Renal cortex interstitium (tissue), 15 donors: ENCODE measurements at places on chromosomes 3 and 15. TPM values are rescaled to one million over a fixed set of nuclear protein-coding genes. Genes with fewer than 3 reads are reported as not detected.

DNA sequence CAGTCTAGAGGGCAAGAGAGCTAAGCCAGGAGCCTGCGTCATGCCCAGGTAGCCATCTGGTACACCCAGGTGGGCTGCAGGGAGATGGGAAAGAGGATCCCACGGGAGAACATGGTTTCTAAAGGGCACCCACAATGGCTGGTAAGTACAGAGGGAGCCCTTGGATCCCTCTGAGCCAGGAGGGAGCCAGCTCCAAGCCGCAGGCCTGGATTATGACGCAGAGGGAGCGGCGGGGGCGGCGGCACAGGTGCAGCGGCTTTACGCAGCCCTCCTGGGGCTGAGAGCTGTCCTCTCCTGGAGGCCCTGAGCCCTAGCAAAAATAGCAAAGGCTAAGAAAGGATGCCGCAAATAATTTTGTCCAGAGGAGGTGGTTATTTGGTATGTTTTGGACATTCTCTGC lies 2.8 kb downstream of the CAV3 start:
- DNase-seq: no peak

DNA sequence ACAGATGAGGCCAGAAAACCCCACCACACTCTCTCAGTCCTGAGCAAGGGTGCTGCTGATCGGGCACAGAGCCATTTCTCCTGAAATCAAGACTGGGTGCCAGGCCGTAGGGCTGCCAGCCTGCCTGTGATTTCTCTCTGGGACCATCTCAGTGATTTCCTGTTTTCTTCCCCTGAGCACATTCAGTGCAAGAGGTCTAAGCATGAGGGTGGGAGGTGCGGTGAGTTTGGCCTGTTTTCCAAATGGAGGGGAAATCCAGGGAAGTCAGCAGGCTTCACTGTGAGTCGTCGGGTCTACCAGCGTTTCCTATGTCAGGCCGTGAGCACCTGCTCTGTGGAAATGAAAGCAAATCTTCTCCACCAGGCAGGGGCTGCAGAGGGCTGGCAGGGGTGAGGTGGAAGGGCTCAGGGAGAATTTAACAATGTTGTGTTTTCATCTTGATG lies 82.3 kb downstream of the ST6GAL1 start:
- DNase-seq: no peak

GRCh38 chr3:123755501-123755900 lies 128.6 kb downstream of the MYLK start:
- no peak for DNase-seq

GRCh38 chr15:66923438-66923881 lies 141.9 kb upstream of the SMAD3 start:
- no peak for DNase-seq

DNA sequence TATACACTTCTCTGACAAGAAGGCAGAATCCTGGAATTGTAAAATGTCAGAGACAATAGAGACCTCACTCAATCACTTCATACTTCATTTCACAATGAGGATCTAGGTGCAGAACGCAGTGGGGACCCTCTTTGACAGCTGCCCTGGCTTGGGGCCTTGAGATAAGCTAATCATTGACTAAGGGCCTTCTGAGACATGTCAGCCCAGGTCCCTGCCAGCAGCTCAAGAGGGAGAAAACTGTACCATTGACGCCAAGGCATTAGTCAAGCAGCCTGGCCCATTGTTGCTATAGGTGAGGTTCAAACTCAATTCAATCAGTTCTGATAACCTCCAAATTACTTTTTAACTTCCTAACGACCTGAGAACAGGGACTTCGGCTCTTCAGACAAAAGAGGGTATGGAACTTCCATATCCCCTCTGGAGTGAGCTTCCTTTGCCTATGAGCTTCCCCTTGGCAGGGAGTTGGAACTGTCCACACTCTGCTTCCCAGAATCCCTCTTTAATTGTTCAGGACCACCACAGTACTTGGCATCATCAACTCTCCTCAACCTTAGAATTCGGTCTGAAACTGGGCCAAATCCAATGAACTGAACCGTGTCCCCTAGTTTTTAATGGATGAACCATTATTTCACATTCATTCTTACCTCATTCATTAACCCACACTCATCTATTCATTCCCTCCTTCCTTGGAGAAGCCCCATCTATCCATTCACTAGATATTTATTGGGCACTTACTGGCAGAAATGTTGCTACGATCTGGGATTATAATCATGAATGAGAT lies 1.5 kb upstream of the CYP8B1 start:
- DNase-seq: no peak

DNA sequence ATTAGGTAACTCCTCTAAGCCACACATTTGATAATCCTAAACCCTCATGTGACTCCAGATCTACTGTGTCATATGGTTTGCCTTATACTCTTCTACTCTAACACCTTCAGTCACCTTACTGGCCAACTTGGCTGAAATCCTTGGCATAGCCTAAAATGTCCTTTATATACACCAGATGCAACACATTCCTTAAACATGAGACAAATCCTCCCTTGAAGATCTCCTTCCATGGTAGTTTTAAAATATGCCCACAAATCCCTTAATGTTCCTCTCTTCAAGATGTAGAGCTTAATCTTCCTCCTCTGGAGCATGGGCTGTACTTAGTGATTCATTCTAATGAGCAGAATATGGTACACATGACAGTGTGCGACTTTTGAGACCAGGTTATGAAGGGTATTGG lies 238.9 kb downstream of the SUCLG2 start:
- no peak for DNase-seq

DNA sequence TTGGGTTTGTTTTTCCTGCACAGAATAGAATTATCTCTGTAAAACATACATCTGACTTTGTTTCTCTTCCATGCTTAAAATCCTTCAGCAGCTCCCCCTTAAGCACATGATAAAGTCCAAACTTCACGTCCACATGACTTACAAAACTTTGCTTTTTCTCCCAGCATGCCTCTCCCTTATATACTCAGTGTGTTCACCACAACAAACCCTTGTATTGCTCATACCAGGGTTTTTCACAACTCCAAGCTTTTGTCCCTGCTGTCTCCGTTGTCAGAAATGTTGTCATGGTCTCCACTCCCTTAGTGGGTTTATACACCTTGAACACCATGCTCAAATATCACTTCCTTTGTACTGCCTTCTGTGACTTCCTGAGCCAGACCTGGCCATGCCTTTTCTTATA lies 91.1 kb upstream of the MITF start:
- no peak for DNase-seq

DNA sequence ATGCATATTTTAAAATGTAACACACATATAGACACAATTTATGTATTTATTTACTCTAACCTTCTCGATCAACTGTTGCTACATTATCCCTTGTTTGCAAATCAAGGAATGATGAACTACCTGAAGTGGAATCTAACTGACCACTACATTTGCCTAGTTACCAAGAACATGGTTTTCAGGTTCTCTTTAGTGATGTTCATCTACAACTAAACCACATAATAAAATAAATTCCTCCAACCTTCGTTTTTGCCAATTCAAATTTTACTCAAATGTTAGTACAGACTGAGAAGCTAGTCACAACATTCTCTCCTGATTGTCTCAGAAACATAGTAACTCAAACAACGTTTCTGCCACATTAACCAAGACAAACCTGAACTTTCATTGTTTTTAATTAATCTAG lies 521.9 kb downstream of the FOXP1 start:
- DNase-seq: no peak

DNA sequence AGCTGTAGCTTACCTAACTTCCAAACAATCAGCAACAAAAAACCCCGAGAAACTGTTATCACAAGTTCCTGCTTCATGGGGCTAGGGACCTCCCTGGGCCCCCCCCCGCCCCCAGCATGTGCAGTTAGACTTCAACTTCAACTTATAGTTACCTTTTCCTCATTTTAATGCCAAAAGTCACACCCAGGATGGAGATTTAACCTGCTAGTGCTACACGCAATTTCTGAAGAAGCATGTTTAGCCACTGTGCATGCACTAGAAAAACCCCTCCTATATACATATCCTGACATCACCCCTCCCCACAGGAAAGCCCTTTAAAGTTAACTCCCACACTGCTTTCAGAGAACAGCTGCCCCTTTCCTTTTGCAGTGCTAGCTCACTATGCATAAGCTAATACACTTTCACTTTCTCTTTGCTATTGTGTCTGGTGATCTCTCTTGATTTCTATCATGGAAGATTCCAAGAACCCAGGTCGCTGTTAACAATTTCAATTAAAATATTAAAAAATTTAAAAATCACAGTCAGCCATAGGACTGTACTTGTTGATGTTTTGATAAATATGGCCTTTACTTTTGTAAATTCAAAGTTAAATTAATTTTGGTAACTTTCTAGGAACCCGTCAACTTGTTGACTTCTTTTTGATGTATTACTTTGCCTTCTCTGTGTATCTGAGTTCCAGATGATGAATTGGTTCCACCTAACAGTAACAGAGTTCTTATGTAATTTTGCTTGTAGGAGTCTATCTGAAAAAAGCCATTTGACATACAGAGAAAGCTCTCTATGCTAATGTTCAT lies 75.2 kb upstream of the ACAD9 start:
- DNase-seq: no peak

DNA sequence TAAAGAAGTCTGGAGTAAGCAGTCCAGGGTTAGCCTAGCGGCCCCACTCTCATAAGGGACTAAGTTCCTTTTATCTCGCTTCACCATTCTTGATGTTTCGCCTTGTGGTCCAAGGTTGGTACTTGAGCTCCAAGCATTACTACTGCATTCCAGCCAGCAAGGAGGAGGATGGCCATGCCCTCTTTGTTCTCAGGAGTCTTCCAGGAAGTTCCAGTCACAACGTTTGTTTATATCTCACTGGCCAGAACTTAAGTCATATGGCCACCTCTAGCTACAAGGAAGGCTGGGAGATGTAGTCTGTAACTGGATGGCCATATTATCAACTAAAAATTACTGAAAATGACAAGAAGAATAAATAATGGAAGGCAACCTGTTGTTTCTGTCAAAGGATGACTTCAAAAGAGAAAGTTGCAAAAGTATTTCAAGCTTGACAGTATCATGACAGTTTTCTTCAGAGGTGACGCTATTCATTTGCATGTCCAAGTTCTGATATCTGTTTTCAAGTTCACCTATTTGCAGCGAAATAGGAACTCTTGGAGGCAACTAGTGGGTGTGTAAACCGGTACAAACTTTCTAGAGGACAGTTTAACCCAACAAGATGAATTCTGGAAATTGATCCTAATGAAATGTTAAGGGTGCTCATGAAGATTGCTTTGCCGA lies 118.6 kb downstream of the PGPEP1L start:
- no peak for DNase-seq

DNA sequence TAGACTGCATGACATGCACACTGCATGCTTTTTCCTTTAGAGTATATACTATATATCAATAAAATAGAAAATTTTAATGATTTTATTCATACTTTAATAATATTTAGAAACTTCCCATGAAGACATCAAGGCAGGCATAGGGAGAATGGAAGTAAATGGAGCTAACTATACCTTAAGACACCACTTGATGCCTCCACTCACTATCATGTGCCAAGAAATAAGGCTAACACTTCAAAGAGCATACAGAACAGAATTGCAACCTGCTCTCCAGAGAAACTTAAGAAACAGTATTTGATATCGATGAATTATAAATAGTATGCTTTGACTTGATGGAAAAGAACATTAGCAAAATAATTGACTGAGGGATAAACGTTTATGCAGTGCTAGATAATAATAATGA lies 192.6 kb upstream of the MBNL1 start:
- no peak for DNase-seq

DNA sequence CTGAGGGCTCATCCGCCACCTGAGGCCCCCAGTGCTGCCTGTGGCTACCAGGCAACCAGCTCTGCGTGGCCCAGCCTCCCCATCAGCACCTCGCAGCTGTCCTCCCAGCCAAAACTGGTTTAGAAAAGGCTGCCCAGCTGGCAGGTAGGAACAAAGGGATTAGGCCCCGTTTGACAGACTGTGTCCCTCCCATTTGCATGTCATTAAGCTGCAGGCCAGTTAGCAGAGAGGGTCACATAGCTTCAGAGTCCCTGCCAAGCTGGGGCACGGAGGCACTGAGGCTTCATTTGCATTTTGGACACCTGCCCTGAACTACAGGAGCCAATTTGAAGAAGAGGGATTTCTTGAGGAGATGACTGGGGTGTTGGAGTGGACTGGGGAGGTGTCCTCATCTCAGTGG lies 177.9 kb downstream of the TLE3 start:
- no peak for DNase-seq

- no peak for DNase-seq
These were observed 416.5 kb upstream of the TGFBR2 start for GRCh38 chr3:30189900-30190299.

DNA sequence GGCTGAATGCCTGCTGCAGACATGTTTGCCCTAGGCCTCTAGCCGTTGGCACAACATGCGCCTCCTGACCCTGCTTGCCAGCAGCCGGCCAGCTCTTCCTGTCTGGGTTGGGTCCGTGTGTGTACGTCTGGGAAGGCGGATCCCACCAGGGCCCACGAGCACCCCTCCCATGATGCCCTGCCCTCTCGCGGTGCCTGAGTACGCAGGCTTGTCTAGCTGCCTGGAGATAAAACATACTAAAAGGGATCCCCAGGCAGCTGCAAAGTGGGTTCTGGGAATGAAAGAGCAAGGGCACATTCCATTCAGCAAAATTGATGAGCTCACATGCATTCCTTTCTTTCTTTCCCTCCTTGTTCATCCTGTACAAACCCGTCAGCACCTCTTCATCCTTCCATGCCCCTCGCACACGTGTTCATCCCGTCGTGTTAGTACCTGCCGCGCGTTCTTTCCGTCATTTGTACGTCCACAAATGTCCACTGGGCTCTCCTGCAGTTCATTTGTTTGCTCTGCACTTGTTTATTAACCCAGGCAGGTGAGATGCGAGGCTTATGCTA lies 74.3 kb downstream of the FBLN2 start:
- no peak for DNase-seq

- DNase-seq: no peak
These were observed 369.6 kb upstream of the RORA start for GRCh38 chr15:61598655-61599054.

DNA sequence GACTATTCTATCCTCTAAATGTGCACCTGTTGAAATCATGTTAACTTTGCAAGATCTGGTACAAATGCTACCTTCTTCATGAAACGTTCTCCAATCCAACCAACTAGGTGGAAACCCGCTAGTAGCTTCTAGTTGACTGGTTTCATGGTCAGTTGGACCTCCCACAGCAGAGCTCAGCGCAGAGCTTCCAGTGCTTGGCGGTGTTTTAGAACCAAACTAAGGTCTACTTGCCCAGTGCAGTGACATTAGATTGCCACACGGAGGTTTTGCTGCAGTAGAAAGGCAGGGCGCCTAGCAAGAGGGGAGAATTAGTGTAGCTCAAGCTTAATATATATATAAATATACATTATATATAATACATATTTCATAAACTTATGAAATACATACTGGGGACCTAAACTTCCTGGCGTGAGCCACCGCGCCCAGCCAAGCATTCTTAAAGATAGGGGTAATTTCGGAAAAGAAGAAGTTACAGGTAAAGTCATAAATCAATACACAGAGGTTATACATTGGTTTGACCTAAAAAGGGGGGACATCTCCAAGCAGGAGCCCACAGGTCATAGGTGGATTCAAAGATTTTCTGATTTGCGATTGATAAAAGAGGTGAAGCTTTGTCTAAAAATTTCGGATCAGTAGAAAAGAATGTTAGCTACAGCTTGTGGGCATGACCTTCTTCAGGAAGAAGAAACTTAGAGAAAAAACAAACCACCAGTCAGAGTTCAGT lies 2.1 kb upstream of the OXSR1 start:
- no peak for DNase-seq

SLC2A2 gene
- 11.7 TPM for polyA plus RNA-seq

SERPINI2 gene
- polyA plus RNA-seq: 0.95 TPM

SERINC4 gene
- polyA plus RNA-seq: 0.24 TPM

ZBED2 gene
- polyA plus RNA-seq: 0.44 TPM

CHMP2B gene
- polyA plus RNA-seq: 54.2 TPM

FAM81A gene
- 25.9 TPM for polyA plus RNA-seq

SLC35G2 gene
- polyA plus RNA-seq: 4.5 TPM

MYRIP gene
- 1.9 TPM for polyA plus RNA-seq

ATXN7 gene
- 15.8 TPM for polyA plus RNA-seq

DUOXA2 gene
- not detected for polyA plus RNA-seq

CNTN3 gene
- 6.0 TPM for polyA plus RNA-seq
